Stimulated activated CD4-positive, alpha-beta T cell treated with anti-CD3 and anti-CD28 coated beads, Interleukin-2, amount 100 ng/mL, for 48 hours (primary cell): ENCODE measurements at places on chromosomes 3 and 15.

DNA sequence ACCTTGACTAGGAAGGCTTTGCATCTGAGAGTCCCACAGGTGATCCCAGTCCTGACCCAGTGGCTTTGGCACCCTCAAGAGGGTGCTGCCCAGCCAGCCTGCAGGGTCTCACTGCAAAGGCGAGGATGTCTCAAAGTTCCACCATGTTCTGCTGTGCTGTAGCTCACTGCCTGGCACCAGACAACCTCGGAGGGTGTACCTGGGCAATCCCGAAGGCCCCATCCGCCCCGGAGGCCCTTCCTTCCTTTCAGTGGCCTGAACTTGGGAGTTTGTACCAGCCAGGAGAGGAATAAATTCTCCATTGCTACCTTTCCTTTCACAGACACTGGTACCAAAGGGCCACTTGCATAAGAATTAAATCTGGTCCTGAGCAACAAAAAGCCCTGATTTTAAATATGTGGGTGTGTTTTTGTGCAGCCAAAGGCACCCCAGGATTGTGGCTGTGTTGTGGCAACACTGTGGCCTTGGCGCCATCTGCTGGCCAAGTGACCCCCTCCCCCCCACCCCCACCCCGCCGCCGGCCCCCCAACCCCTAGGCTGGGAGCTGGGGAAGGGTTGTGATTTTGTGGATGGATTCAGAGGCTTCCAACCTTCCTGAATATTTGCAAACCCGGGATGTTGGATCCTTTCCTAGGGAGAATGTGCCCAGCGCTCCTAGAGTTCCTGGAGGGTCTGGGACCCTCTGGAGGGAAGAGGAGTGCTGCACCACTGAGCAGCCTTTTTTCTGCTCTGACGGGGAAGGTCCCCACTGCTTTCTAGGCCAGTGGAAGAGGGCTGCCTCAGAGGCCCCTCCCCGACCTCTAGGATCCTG, 9.7 kb upstream of the PTPN23 start:
- DNase-seq = peak; percentile 35

GRCh38 chr15:90619939-90620338, 90.2 kb downstream of the CRTC3 start:
- no peak for DNase-seq

DNA sequence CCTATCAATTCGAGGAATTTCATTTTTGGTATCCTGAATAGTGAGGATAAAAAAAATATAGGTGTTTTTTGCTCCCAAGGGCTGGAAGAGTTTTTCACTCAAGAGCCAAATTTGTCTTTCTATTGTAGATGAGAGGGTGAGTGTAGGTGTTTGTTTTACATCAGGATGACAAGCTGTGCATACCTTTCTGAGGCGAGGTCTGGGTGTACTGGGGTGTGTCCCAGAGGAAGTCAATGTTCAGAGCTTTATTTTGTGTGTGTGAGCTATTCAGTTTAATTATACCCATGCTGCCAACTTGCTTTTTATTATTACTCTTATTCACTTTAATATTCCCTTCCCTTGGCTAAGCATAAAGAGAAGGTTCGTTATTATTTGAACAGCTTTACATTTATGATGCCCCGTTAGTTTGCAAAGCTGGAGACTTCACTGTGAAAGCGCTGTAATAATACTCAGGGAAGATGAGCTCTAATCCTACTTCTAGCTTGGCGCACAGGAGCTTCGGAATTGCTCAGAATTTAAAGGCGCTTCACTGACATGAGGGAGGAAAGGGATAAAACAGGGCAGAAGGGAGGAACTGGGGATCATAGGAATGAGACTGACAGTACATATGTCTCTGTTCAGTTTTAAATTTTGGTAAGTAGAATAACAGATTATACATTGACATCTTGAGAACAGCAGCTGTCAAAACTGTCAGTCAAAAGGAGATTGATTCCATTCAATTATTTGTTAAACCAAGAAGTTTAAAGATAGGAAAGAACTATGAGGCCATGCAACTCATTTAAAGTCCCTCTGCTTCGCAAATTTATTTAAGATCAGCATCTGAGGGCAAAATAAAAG, 117.7 kb upstream of the TP63 start:
- no peak for DNase-seq

DNA sequence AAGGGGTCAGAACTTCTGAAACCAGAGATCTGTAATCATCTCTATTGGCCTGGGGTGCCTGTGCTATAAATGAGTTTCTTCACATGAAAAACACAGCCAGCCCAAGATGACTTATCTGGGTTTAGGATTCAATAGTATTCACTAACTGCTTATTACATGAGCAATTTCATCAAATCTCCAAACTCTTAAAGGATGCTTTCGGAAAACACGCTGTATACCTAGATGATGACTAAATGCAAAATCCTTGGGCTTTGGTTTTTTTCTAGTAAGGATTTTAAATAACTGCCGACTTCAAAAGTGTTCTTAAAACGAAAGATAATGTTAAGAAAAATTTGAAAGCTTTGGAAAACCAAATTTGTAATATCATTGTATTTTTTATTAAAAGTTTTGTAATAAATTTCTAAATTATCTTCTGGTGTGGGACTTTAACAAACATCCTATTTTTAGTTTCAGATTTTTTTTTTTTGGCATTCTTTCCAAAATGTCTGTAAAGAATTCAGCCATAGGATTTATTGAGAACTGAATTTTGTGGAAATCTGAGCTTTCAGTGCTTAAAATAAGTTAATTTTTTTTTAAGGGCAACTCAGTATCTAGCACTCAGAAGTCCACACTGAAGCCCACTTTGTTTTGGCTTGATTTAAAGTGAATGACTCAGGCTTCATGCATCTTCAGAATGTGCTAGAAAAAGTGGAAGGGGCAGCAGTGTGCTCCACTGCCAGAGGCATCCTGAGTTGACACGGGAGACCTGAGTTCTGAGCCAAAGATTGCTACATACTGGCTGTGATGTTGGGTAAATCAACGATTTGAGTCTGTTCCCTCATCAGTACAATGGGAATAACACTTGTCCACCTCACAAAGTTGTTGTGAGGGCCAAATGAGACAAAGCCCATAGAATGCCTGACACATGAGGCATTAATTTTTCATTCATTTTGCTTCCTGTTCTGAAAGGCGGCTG, 18.7 kb downstream of the TMEM43 start:
- no peak for DNase-seq
